ENCODE measurements at places on chromosomes 1 and 21. TPM values are rescaled to one million over a fixed set of nuclear protein-coding genes. Genes with fewer than 3 reads are reported as not detected.

DNA sequence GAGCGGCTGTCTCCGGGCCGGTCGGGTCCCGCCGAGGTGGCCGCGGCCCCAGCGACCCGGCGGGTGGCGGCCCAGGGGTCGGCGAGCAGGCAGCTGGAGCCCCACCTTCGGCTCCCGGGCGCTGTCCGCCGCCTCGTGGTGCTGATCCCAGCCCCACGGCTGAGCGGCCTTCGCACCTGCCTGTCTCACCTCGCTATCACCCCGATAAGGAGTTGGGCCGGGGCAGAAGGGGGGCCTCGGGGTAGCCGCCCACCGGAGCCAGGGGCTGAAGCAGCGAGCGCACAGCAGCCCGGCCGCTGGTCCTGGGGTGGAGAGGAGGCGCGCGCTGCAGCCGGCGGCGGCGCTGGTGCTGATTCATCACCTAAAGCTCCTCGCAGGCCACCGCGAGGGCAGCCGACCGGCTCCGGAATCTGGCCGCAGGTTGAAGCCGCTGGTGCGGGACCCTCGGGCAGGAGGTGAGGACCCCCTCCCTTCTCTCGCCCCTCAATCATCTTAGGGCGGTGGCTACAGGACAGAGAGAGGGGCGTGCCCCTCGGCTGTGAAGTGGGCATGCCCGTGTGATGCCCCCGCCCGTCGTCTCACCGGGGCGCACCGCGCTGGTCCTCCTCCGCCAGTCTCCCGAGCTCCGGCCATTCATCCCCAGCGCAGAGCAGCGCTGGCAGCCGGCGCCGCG, 575 bp downstream of the TRIM67 start:
- H3K36me3 ChIP-seq, result no peaks in the 10 kb centered on the region
- H3K27me3 ChIP-seq, result peaks cover 81% of the 10 kb centered on the region
- H3K4me3 ChIP-seq, result no peak overlapping the region
- peaks cover 8% of the 10 kb centered on the region for H3K4me1 ChIP-seq
- DNase-seq, result peak; percentile 53

GRCh38 chr1:102799496-102799895, 308.8 kb downstream of the COL11A1 start:
- DNase-seq, result no peak
- H3K27me3 ChIP-seq, result peaks cover 3% of the 10 kb centered on the region
- no peak overlapping the region for H3K4me3 ChIP-seq
- H3K36me3 ChIP-seq, result no peaks in the 10 kb centered on the region
- H3K27ac ChIP-seq, result no peak overlapping the region

DNA sequence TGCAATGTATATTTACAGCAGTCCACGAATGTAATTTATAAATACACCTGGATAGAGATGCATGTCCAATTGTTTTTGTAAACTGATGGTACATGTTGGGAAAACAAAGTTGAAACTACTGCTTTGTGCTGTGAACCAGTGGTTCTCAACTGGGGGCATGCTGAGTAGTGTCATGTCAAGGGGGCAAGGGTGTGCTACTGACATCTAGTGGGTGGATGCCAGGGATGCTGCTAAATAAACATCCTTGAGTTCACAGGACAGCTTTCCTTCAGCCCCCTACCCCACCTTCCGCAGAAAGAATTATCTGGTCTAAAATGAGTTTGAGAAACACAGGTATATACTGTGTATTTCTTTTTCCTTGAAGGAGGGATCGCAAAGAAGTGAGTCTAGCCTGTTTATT, 95.9 kb downstream of the RASAL2 start:
- no peak for DNase-seq
- no peak overlapping the region for H3K4me3 ChIP-seq
- no peaks in the 10 kb centered on the region for H3K36me3 ChIP-seq
- H3K4me1 ChIP-seq, result no peaks in the 10 kb centered on the region
- H3K27ac ChIP-seq, result no peak overlapping the region

- no peak overlapping the region for H3K27ac ChIP-seq
- no peak overlapping the region for H3K4me3 ChIP-seq
- H3K4me1 ChIP-seq, result no peaks in the 10 kb centered on the region
- no peaks in the 10 kb centered on the region for H3K36me3 ChIP-seq
- peaks cover 11% of the 10 kb centered on the region for H3K27me3 ChIP-seq
Measured at GRCh38 chr1:153490272-153491051, 30.0 kb upstream of the S100A7 start.

The RGS13 gene
- total RNA-seq, result not detected

DNA sequence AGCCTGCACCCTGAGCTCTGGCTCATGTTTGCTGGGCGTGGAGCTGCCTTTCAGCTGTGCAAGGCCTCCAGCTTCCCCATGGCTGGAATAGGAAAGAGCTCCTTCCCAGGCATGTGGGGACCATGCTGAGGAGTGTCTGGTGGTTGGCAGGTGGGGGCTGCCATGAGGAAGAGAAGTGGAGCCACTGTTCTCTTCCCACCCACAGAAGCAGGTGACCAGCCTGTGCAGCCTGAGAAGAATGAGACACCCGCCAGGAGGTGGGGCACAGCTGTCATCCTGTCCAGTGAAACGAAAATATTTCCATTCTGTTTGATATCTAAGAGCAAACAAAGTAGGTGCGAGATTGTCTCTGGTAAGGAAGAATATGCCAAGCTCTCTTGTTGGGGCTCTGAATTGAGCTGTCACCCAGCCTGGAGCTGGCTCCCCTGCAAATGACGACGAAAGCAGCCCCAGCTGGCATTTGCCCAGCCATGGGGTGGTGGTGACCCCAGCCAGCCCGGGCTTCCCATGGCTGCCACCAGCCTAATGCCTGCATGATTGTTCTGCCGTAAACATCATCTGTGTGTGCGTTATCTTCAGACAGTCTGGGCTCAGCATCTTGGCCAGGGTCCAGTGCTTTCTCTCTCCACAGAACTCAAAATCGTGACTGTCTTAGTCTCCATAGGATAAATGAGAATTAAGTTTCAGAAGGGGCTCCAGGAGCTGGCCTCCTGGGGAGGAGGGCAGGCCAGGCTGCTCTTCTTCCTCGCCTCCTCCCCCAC, 429.8 kb upstream of the VAMP3 start:
- no peaks in the 10 kb centered on the region for H3K27me3 ChIP-seq
- no peak overlapping the region for H3K4me3 ChIP-seq
- H3K4me1 ChIP-seq, result no peaks in the 10 kb centered on the region
- H3K36me3 ChIP-seq, result no peaks in the 10 kb centered on the region
- DNase-seq, result no peak

The RIMS3 gene
- total RNA-seq, result 1.1 TPM

GRCh38 chr1:110136911-110137310, 13.4 kb upstream of the SLC6A17 start:
- DNase-seq, result peak; percentile 40
- no peaks in the 10 kb centered on the region for H3K36me3 ChIP-seq
- H3K4me3 ChIP-seq, result no peak overlapping the region
- H3K27me3 ChIP-seq, result peaks cover 41% of the 10 kb centered on the region

DNA sequence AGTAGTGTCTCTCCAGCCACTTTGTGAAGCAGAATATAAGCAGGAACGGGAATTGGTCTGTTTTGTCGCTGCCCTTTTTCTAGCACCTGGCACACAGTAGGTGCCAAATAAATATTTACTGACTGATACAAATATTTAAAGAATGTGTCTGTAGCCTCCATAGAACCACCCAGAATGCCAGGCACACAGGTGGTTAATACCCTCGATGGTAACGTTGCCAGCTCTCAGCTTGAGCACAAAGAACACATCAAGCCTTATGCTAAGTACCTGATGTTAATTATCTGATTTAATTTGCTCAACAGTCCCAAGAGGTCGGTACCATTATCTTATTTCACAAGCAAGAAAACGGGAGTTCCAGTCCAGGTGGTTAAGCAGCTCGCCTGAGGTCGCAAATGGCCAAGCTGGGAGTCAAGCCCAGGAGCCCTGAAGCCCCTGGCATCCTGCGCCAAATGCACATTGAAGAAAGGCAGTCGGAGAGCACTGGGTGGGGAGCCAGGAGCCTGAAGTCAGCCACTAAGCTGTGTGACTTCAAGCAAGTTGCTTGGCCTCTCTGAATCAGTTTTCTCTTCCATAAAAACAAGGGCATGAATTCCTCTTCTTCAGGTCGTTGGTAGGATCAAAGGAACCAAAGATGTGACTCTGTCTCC, 26.4 kb downstream of the HSPG2 start:
- peaks cover 28% of the 10 kb centered on the region for H3K4me1 ChIP-seq
- H3K27ac ChIP-seq, result peak overlapping the region; percentile 82
- H3K4me3 ChIP-seq, result no peak overlapping the region
- DNase-seq, result no peak

DNA sequence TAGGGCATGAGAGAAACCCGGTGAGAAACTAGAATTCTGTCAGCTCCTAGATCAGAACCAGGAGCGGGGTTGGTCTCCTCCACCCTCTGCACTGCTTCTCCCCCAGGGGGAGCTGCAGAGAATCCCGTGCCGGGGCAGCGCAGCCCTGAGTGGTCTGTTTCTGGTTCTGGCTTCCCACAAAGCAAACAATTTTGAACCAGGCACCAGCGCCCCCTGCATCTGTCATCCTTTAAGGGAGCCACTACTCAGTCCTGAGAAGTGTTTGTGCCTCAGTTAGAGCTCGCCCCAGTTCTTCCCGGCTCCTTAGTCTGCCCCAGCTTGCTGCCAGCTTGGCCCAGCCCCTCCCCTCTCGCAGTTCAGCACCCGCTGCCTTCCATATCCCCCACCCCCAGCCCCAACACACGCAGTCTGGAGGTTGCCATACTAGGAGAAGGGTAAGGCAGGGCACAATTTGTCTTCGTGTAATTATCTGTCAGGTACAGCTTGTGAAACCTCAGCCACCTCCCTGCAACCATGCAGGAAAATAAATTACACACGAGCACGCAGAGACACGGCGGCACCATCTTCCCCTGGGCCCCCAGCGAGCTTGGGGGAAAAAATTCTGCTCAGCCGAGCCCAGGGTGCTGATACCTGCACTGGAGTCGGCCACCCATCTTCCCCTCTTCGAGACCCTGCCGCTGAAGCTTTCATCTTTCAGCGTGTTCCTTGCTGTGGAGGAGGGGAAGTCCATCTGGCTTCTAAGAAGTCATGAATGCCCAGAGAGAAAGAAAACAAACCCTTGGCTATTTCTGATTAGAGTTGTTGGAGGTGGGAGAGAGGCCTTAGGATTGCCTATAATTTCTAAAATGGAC, 62.6 kb upstream of the CD1D start:
- DNase-seq, result peak; percentile 41
- no peaks in the 10 kb centered on the region for H3K36me3 ChIP-seq
- no peak overlapping the region for H3K27ac ChIP-seq
- peaks cover 6% of the 10 kb centered on the region for H3K4me1 ChIP-seq

The SLC30A10 gene
- total RNA-seq, result not detected

The CELA3A gene
- not detected for total RNA-seq

DNA sequence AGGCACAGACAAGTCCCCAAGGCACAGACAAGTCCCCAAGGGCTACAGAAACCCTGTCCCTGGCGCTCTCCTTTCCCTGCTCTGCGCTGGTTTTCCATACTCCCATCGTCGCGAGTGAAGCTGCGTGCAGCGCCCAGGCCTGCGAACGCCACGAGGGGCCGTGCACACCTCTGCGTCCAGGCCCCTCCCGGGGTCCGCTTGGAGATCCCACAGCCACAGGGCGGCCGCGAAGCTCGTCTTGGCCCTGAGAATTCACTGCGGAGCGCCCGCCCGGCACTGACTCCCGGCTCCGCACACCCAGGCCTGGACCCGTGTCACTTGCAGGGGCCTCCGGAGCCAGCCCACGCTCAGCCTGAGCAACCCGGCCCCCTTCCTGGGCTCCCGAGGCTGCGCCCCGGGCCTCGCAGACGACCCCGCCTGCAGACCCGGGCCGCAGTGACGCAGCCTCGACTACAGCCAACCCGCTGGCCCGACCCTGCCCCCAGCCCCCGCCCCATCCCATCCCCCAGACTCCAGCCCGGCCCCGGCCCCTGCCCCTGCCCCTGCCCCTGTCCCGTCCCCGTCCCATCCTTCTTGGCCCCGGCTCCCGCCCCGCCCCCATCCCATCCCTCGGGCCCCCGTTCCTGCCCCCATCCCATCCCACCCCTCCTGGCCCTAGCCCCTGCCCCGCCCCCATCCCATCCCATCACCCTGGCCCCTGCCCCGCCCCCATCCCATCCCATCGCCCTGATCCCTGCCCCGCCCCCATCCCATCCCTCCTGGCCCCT, 841 bp downstream of the POFUT2 start:
- no peak overlapping the region for H3K27ac ChIP-seq
- H3K36me3 ChIP-seq, result no peaks in the 10 kb centered on the region
- H3K4me3 ChIP-seq, result peak overlapping the region; percentile 83
- no peaks in the 10 kb centered on the region for H3K27me3 ChIP-seq
- no peak for DNase-seq

The SLAMF6 gene
- total RNA-seq, result 48.1 TPM

The BNIPL gene
- 0.52 TPM for total RNA-seq

The TRPM2 gene
- total RNA-seq, result 3.7 TPM

The OLIG2 gene
- total RNA-seq, result not detected

The SMIM1 gene
- total RNA-seq, result 1.5 TPM

- no peak for DNase-seq
- no peak overlapping the region for H3K27ac ChIP-seq
- H3K27me3 ChIP-seq, result no peaks in the 10 kb centered on the region
- no peak overlapping the region for H3K4me3 ChIP-seq
- no peaks in the 10 kb centered on the region for H3K36me3 ChIP-seq
Measured at GRCh38 chr1:235552146-235552716, 48.0 kb upstream of the B3GALNT2 start.

- H3K27me3 ChIP-seq, result peaks cover 3% of the 10 kb centered on the region
- no peak overlapping the region for H3K4me3 ChIP-seq
- H3K4me1 ChIP-seq, result peaks cover 3% of the 10 kb centered on the region
- no peak overlapping the region for H3K27ac ChIP-seq
- no peaks in the 10 kb centered on the region for H3K36me3 ChIP-seq
- DNase-seq, result no peak
Measured at GRCh38 chr1:157829210-157829609, 9.3 kb upstream of the FCRL1 start.

DNA sequence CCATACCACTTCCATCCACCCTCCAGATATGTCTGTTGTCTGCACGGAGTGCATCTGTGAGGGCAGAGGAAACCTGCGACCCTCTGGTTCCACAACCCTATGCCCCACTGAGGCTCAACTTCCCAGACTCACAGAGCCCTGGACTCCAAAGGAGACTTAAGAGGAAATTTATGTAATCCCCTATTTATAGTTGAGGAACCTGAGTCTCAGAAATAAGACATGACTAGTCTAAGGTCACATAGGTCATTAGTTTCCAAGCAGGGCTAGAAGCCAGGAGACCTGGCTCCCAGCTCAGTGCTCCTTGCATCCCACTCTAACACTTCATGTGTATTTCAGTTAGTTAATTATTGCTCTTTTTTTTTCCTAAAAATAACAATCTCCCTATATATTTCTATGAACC, 15.7 kb upstream of the LEMD1 start:
- no peaks in the 10 kb centered on the region for H3K36me3 ChIP-seq

- no peaks in the 10 kb centered on the region for H3K4me1 ChIP-seq
- H3K36me3 ChIP-seq, result no peaks in the 10 kb centered on the region
- H3K4me3 ChIP-seq, result no peak overlapping the region
- H3K27me3 ChIP-seq, result peaks cover 17% of the 10 kb centered on the region
- no peak overlapping the region for H3K27ac ChIP-seq
Measured at GRCh38 chr1:170720661-170721060, 56.7 kb downstream of the PRRX1 start.

The HSD11B1 gene
- not detected for total RNA-seq

The DNASE2B gene
- total RNA-seq, result not detected
